ENCODE measurements at places on chromosomes 16 and 17.

DNA sequence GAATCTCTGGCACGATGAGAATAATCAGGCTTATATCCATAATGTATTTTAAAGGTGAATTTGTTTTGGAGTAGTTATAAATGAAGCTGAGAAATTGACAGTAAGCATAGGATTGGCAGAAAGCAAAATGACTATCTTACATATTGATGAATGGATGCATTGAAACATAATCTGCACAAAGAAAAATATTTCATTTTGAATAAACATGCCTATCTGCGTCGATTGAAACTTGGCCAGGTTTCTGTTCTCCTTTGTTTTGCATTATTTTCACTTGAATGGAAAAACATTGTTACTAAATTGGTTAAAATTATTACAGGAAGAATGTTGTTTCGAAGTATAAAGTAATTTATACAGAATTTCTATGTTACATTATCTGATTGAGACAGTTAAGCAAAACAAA, 128.2 kb downstream of the USP22 start:
- no peak for DNase-seq
- H3K27me3 ChIP-seq = no peaks in the 10 kb centered on the region
- no peaks in the 10 kb centered on the region for H3K36me3 ChIP-seq
- H3K4me1 ChIP-seq = no peaks in the 10 kb centered on the region
- H3K27ac ChIP-seq = no peak overlapping the region

- H3K27me3 ChIP-seq = no peaks in the 10 kb centered on the region
- DNase-seq = no peak
Observed at GRCh38 chr17:82429824-82430223, 11.4 kb upstream of the OGFOD3 start.

- peak; percentile 78 for DNase-seq
- no peaks in the 10 kb centered on the region for H3K4me1 ChIP-seq
- no peak overlapping the region for H3K4me3 ChIP-seq
- H3K27ac ChIP-seq = no peak overlapping the region
- H3K27me3 ChIP-seq = no peaks in the 10 kb centered on the region
- H3K36me3 ChIP-seq = no peaks in the 10 kb centered on the region
Observed at GRCh38 chr17:1545618-1546017, 17.0 kb downstream of the PITPNA start.

DNA sequence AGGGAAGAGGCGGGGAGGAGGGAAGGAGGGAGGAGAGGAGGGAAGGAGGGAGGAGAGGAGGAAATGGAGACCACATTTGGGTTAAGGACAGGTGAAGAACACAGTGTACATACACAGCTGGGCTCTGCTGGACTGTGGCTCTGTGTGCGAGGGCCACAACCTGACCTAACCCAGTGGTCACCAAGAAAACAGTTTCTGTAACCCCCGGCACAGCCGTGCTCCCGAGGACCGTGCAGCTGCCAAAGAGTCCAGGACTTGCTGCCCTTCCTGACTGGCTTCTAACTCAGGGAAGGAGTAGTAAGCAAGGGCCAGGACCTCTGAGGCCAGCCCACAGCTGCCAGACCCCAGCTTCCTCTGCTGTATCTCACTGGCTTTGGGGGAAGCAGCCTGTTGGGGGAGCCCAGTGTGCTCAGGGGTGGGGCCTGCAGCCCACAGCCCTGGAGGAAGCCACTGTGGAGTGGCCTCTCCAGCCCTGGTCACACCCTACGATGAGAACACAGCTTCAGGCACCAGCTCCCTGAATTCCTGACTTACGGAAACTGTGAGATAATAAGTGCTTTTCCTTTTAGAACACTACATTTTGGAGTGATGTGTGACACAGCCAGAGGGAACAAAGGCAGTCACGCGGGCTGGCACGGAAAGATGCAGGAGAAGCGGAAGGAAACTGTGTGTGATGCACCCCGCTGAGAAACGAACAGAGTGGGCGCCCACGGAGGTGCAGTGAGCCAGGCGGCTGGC, 32.3 kb downstream of the SLC7A5 start:
- no peaks in the 10 kb centered on the region for H3K27me3 ChIP-seq
- no peak overlapping the region for H3K4me3 ChIP-seq
- no peak for DNase-seq
- H3K36me3 ChIP-seq = no peaks in the 10 kb centered on the region
- peak overlapping the region; percentile 8 for H3K27ac ChIP-seq
- H3K4me1 ChIP-seq = no peaks in the 10 kb centered on the region

DNA sequence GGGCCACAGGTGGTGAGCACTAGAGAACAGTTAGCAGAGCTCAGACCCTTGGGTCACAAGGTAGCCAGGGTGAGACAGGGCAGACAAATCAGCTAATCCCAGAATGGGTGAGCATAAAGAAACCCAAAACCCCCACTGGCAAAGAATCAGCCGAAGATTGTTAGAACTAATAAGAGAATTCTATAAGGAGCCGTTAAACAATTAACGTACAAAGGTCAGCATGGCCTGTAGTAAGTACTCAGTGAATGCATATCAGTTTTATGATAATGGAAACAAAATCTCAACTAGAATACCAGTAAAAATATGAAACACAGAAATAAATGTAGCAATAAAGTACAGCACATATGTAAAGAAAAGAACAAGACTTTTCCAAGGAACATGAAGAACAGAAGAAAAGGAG, 168.6 kb downstream of the NTN1 start:
- H3K4me3 ChIP-seq = no peak overlapping the region
- H3K36me3 ChIP-seq = no peaks in the 10 kb centered on the region
- no peaks in the 10 kb centered on the region for H3K4me1 ChIP-seq
- no peak for DNase-seq

DNA sequence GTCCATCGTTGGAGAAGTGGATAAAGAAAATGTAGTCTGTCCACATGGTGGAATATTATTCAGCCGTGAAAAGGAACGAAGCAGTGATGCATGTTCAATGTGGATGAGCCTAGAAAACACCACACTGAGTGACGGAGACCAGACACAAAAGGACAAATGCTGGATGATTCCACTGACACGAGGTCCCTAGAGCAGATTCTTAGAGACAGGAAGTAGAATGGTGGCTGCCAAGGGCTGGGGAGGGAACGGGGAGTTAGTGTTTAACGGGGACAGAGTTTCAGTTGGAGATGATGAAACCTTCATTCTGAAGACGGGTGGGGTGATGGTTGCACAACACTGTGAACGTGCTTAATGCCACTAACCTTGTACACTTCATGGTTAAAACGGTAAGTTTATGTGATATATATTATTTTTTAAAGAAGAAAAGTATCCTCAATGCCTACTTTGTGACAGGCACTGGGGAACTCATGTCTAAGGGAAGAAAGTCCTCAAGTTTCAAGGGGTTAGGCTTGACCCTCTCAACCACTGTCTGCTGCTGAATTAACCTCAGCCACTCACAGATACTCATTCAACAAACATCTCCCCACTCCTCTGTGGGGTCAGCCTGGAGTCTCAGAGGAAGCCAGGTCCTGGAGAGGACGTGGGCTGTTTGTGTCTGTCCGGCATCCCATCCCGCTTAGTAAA, 17.6 kb downstream of the C16orf74 start:
- DNase-seq = no peak
- no peak overlapping the region for H3K4me3 ChIP-seq
- H3K27me3 ChIP-seq = no peaks in the 10 kb centered on the region
- H3K4me1 ChIP-seq = no peaks in the 10 kb centered on the region
- H3K36me3 ChIP-seq = no peaks in the 10 kb centered on the region

DNA sequence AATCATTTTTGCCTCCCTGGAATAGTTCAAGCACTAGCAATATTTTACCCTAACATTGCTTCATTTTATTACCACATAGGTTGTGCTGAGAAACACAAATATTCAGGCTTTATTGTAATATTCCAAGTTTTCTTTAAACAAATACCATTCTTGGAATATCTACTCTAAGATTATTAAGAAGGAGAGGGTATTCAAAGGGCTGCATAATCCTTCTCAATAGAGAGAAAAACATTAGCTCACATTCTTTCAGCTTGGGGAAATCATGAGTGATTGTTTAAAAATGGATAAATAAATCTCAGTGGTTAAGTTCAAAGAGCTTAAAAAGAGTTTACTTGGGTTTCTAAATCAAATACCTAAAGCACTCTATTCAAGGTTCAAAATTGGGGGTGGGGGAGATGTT, 111.9 kb upstream of the CORO6 start:
- H3K36me3 ChIP-seq = no peaks in the 10 kb centered on the region
- H3K27me3 ChIP-seq = no peaks in the 10 kb centered on the region
- H3K4me3 ChIP-seq = no peak overlapping the region

GRCh38 chr16:12253731-12254130, 277.2 kb downstream of the SNX29 start:
- H3K36me3 ChIP-seq = no peaks in the 10 kb centered on the region
- no peak for DNase-seq
- no peak overlapping the region for H3K4me3 ChIP-seq
- no peaks in the 10 kb centered on the region for H3K4me1 ChIP-seq
- no peaks in the 10 kb centered on the region for H3K27me3 ChIP-seq

GRCh38 chr17:83123896-83124801, 44.7 kb downstream of the METRNL start:
- no peak overlapping the region for H3K27ac ChIP-seq
- H3K4me1 ChIP-seq = peaks cover 8% of the 10 kb centered on the region
- H3K36me3 ChIP-seq = no peaks in the 10 kb centered on the region
- no peak for DNase-seq
- no peak overlapping the region for H3K4me3 ChIP-seq
- peaks cover 8% of the 10 kb centered on the region for H3K27me3 ChIP-seq

DNA sequence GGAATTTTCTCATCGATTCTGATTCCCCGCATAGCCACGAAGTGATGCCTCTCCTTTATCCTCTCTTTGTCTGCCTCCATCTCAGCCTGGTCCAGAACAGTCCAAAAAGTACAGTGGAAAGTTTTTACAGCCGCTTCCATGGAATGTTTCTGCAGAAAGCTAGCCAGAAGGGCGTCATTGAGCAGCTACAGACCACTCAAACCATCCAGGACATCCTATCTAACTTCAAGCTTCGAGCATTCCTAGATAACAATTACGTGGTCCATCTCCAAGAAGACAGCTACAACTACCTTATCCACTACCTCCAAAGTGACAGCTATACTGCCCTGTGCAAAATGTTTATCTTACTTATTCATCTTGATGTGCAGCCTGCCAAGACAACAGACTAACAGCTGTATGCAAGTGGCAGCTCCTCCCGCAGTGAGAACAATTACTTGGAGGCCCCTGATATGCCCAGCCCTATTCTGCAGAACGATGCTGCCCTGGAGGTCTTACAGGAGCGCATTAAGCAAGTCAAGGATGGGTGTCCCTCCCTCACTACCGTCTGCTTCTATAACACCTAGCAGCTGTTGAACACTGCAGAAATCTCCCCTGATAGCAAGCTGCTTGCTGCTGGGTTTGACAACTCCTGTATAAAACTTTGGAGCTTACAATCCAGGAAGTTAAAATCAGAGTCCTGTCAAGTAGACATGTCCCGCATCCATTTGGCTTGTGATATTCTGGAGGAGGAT, 38.9 kb downstream of the SLFN12L start:
- no peaks in the 10 kb centered on the region for H3K4me1 ChIP-seq
- no peaks in the 10 kb centered on the region for H3K36me3 ChIP-seq
- no peaks in the 10 kb centered on the region for H3K27me3 ChIP-seq
- no peak overlapping the region for H3K4me3 ChIP-seq

GRCh38 chr17:80961541-80962330, 29.9 kb upstream of the CHMP6 start:
- DNase-seq = no peak
- no peaks in the 10 kb centered on the region for H3K36me3 ChIP-seq
- no peak overlapping the region for H3K4me3 ChIP-seq

- no peaks in the 10 kb centered on the region for H3K27me3 ChIP-seq
- no peak overlapping the region for H3K4me3 ChIP-seq
- H3K4me1 ChIP-seq = no peaks in the 10 kb centered on the region
- H3K36me3 ChIP-seq = no peaks in the 10 kb centered on the region
Observed at GRCh38 chr16:73365016-73365551, 317.2 kb upstream of the ZFHX3 start.

DNA sequence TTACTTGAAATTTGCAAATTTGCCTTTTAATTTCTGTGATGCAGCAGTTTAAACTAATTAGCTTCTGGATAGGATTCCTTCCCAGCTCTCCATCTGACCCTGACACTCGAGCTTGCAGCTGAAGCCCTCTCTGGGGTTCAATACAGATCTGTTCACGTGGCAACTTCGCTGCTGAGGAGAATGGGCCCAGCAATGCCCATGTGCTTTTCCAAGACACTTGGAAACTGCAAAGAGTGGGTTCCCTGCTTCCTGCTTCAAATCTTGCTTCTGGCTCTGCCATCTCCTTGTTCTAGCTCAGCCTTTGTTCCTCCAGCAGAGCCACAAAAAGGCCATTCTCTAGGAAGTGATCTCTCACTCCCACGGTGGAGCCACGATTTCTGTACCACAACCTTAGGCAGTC, 50.0 kb upstream of the IRX6 start:
- no peaks in the 10 kb centered on the region for H3K27me3 ChIP-seq
- DNase-seq = no peak
- no peaks in the 10 kb centered on the region for H3K36me3 ChIP-seq
- no peaks in the 10 kb centered on the region for H3K4me1 ChIP-seq
- H3K27ac ChIP-seq = no peak overlapping the region

DNA sequence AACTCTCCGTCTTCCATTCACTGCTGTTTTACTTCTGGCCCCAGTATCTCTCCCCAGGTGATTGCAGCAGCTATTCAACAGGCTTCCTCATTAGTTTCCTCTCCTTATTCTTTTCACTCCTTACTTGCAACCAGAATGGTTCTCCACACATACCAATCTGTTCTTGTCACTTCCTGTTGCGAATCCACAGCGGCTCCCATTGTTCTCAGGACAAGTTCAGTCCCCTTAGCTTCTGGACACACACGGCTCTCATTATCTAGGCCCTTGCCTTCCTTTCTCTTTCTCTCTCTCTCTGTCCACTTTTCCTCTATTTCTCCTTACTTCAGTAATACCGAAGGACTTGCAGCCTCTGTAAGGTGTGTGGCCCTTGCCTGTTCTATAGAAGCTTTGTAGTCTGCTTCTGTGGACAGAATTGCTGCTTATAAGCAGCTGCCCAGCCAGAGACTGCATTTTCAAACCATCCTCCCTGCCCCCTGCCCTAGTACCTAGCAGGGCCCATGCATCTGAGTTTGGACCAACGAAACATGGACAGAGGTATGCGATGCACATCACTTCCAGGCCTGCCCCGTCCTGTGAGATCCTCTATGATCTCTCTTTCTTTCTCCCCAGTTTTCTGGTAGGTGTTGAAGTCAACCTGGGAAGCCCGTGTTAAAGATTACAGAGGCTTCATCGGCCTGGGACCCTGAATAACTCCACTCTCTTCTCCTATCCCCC, 45.7 kb downstream of the VAT1L start:
- no peak overlapping the region for H3K4me3 ChIP-seq
- no peaks in the 10 kb centered on the region for H3K4me1 ChIP-seq
- H3K27me3 ChIP-seq = no peaks in the 10 kb centered on the region
- H3K27ac ChIP-seq = peak overlapping the region; percentile 40
- no peaks in the 10 kb centered on the region for H3K36me3 ChIP-seq
- DNase-seq = peak; percentile 23

GRCh38 chr17:43601280-43602039, 55.3 kb upstream of the ETV4 start:
- H3K27me3 ChIP-seq = no peaks in the 10 kb centered on the region
- peak; percentile 47 for DNase-seq
- H3K4me1 ChIP-seq = no peaks in the 10 kb centered on the region
- H3K4me3 ChIP-seq = no peak overlapping the region
- no peaks in the 10 kb centered on the region for H3K36me3 ChIP-seq

DNA sequence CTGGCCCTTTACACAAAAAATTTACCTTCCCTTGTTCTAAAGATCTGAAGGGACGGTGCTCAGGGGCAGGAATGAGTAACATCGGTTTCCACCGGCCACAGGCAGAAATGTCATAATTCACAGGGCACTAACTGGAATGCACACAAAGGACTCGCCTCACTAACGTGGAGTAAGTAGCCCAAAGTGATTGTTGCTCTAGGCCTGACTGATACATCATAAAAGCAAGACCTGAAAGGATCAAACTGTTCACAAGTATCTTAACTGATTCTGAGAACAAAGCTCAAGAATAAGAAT, 8.9 kb upstream of the TCF25 start:
- no peak for DNase-seq
- no peaks in the 10 kb centered on the region for H3K36me3 ChIP-seq
- no peak overlapping the region for H3K4me3 ChIP-seq
- H3K27me3 ChIP-seq = no peaks in the 10 kb centered on the region
- H3K4me1 ChIP-seq = no peaks in the 10 kb centered on the region

All from breast epithelium (tissue), 4 donors.